ENCODE measurements at places on chromosomes 12 and 14.

DNA sequence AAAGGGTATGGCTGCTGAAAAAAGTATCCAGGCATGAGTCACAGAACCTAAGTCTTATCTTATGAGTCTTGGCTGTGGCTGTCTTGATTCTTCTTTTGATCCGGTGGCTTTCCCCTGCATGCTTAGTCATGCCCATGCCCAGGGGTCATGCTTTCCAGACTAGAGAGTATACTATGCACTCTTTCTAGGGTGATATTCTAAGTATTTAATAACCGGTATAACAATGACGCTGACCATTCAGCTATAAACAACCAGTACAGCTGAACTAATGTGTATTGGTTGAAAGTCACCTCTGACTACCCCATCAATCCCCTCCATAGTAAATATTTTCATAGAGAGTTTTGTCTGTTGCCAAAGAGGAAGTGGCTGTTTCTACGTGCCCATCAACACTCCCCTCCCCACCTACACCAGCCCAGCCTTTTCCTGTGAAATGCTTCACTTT, 34.7 kb upstream of the NRXN3 start:
- no peak for DNase-seq

- no peak for DNase-seq
Measured at GRCh38 chr12:57840726-57841125, 5.8 kb downstream of the CTDSP2 start.

DNA sequence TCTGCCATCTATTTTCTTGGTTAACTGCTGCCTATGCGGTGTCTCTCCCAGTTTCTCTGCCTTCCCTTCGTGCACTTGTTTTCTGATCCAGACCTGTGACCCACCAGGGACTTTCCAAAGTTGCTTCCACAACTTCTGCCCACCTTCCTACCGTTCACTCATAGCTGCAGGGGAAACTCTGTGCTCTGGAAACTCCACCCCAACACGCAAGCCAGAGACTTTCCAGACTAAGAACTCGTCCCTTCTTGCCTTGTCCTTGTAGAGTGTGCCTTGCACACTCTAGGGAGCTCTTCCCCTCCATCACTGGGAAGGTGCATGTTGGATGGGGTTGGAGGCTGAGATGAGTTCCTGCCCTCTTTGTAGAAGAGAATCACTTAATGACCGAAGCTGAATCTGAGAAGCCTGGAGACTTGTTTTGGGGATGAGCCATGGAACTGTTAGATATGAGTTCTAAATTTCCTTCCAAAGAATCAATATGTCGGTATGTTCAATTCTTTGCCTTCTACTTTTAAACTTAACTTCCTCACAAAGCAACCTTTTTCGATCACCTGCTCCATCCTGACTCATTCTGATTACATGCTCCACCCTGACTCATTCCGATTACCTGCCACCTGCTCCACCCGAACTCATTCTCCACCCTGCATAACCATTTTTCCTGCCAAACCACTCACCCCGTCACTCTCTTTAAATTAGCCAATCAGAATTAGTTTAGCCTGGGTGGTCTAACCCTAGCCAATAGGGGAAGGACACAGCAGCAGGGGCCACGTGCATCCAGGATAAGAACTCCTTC, 82.1 kb upstream of the CAPRIN2 start:
- DNase-seq, result no peak

DNA sequence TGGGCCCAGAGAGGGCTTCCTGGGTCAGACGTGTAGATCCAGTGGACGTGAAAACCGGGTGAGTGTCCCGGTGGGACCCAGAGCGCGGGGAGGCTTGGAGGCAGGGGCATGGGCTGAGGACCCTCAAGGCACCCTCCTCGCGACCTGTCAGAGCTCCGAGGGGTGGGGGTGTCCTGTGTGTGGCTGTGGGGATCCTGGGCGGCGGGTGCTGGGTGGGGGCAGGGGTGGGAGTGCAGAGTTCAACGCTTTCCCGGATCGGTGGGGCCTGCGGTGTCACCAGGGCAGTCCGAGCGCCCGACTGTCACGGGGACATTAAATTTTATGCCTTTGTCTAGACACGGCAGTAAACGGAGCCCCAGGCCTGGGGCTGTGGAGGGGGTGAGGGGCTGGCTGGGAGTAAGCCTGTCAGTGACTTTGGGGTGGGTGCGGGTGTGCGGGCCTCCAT, 1.0 kb downstream of the TMEM121 start:
- DNase-seq, result peak; percentile 7

DNA sequence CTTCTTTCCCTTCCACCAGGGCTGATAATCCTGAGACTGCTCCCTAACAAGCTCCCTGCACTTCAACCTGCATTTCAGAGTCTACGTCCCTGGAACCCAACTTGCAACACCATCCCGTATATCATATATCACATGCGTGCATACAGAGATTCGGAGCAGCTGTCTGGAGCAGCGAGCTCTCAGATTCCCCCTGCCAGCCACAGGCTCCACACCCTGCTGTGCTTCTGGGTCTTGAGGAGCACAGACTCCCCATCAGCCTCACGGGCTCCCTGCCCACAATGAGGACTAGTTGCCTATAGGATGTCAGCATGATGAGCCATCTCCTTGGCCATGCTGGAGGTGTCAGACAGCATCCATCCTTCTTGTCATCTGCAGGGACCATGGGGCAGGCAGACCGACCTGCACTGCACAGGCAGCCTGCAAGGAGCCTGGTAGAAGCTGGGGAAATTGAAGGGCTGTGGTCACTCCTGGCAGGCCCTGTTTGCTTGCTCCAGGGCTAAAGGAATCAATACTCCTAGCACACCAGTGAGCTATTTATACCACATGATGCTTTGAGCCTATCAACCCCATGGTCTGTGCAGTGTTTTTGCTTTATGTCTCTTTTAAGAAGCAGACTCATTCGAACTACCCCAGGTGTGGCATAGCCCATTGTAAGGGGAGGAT, 19.6 kb upstream of the HDAC7 start:
- no peak for DNase-seq

DNA sequence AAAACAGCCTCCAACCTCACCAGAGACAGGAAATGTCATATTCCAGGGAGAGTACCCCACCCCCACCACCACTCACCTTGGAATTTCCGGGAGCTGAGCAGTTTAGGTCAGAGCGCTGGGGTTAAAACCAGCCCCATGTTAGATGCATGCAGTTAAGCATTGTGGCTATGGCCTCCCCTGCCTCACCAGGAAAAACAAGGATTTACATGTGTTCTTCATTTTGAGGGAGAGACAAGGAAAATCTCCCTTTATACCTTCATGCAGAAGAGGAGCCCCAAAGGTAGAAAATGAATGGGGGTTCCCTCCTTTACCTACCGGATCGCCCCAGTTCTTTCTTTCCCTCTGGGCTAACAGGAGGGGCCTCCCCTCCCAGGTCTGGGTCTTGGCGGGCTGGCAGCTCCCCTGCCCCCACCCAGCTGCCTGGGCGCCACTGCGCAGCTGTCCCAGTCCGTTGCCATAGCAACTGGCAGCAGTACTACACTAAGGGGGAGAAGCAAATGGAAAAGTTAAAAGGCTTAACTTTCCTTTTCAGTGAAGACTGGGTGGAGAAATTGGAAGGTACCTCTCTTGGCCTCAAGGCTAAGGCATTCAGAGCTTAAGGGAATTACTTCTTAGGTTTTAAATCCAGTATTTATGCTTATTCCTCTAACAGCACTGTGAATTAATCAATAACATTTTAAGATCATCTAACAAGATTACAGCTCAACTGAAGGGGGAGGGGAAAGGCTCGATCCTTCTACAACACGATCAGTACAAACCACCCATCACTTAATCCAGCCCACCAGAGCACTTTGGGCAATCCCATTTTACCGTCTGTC, 20.5 kb downstream of the CBX5 start:
- DNase-seq, result peak; percentile 61

DNA sequence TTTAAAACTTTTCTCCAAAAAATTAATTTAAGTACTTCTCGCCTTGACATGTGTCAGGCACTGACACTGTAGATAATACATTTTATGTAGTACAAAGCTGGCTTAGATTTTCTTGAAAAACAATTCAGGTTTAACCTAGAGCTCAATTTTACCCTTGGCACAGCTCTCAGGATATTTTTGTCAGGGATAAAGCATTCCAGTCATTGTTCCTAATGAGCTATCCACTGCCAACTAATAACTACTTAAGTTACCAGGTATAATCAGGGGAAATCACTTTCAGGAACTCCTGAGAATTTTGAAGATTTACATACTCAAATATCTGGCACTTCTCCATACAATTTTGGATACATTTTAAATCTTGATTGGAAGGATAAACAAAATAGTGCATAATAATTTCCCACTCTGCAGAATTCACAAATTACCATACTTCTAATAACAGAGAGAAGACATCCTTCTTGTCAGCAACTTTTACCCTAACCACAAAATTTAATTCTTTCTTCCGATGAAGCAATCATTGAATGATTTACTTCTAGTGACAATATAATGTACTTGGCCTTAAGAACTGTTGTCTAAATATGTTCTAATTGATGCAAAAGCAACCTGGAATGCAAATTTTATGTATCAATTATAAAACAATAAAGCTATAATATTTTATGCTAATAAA, 4.8 kb downstream of the RASSF9 start:
- DNase-seq, result no peak

DNA sequence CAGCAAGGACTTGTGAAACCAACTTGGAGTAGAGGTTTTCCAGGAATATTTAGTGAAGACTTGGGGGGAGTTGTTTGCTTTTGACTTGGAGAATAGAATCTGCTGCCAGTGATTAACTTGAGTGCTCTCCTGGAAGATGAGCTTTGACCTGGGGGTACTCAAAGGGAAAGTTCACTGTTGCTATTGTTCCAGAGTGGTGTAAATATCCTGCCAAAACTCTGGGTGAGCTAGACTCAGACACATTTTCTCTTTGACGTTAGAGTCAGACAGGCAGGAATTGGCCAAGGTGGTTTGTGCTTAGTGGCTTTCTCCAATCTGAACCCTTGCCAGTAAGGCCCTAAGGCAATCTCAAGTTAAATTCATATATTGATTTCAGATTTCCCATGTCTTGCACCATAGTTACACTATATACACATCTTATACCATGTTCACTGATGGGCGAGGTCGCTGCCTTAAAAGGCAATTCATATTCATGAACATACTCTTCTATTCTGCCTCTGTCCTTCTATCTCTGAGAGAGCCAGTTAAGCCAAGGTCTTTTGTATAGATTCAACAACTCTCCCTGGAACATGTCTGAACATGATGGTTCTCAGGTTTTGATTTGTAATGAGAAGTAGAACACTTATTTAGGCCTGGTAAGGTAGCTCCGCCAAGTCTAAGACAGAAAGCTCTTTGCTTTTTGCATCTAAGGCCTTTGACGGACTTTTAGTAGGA, 204.6 kb upstream of the SLC38A2 start:
- no peak for DNase-seq

- DNase-seq, result no peak
Measured at GRCh38 chr12:105262461-105263184, 26.6 kb upstream of the APPL2 start.

DNA sequence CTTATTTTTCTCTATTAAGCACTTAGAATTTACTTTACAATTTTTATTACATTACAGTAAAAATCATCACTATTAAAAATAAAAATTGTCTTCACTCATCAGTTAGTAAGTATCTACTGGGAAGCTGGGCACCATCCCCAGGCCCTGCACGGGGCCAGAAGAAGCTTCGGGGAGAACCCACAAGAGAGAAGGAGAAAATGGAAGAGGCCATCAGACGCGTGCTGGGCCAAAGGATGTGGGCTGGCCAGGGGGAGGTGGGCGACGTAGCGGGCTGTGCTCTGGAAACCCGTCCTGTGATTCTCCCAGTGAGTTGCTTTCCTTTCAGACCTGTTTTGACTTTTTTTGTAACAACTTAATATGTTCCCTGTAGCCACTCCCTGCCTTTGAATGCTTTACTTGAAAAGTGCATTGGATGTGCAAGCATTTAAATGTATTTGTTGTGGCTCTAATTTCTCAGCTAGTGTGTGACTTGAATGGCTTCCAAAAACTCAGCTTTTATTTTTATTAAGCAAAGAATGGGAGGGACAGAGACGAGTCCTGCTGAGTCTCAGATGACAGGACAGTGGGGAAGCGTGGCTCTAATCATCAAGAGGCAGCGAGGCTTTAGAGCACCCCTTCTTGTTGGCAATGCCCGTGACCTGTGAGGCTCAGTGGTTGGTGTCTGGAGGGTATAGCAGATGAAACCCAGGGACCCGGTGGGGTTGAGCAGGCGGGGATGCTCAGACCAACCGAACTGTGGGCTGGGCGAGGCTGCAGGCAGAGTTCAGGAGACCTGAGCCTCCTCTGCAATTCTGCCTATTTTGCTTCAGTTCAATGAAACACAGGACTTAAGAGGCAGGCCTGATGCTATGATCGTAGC, 38.8 kb downstream of the SYNE3 start:
- no peak for DNase-seq

DNA sequence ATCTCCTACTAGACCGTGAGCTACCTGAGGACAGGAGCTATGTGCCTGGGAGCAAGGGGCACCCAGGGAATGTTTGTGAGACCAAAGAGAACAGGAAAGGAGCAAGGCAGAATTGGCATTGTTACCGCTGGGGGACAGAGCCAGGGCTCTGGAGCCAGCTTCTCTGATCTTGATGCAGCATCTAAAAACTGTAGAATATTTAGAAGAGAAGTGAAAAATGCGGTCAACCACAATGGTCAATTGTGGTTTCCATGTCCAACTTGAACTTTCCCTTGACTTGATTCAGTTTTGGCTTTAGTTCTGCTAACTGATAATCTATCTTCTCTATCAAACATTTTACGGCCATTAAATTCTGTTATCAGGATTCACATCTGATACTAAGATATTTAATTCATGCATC, 201.2 kb downstream of the ANO4 start:
- DNase-seq, result no peak
